ENCODE measurements at places on chromosomes 1 and 21.

GRCh38 chr1:230836793-230837192, 31.5 kb downstream of the C1orf198 start:
- no peak for DNase-seq

DNA sequence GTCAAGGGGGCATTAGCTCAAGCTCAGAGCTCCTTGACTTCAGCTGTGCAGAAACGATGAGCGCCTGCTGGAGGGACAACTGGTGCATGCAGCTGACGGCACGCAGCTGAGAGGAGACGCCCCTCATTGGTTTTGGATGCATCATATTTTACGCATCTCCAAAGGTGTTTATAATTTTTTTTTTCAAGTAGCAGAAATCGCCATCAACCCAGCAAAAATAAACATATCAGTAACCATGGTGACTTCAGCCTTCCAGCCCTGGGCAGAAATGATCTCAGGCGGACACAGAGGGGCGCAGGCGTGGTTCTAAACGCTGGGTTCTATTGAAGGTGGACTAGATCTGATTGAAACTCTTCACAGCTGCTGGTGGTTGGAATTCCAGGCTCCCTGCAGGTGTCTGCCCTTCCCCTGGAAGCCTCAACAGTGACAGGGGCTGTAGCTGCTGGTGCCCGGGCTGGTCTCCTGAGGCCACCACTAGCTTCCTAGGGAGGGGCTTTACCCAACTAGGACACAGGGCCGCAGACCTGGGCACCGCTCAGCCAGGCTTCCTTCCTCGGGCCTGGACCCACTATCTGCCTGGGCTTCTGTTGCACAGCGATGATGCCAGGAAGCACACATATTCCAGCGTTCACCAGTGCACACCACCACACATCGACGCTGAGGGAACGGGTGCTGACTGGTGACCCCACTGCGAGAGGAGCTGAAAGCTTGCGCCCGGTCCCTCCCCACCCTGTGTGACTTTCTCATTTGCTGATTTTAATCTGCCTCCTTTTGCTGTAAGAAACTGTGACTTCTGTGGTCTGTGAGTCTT, 63.7 kb upstream of the ABCG1 start:
- no peak for DNase-seq

GRCh38 chr1:167601442-167602383, 28.3 kb upstream of the RCSD1 start:
- DNase-seq, result no peak

DNA sequence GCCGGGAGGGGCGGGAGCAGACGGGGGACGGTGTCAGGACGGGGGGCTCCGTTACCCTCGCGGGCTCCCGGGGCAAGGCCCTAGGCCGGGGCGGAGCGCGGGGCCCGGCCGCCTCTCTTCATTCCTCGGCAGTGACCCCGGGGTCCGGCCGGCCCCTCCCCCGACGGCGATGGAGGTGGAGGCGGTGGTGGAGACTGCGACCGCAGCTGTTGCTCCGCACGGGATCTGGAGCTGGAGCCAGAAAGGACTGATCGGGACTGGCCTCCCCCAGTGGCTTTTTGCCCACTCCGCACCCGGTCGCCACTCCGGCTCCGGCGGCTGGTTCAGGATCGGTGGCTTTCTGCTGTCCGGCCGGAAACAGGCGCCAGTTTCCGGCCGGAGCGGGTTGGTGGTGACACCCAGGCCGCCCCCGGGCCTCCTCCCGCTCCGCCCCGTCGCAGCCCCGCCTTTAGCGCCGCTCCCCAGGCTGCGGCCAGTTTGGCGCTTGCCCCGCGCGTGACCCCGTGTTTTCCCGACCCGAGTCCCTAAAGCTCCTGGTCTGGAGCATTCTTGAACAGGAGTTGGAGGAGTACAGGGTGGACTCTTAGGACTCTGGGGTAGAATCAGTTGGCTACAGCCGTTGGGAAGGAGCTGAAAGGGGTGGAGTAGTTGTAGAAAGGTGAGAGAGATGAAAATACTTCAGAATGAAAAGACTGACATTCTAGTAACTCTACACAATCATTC, at the start of gene OTUD7B:
OTUD7B (minus strand) TSS at position 334 of the 723 bp plus-strand sequence. CDS start 33,216 bp downstream, outside the sequence.
- DNase-seq, result peak; percentile 70

DNA sequence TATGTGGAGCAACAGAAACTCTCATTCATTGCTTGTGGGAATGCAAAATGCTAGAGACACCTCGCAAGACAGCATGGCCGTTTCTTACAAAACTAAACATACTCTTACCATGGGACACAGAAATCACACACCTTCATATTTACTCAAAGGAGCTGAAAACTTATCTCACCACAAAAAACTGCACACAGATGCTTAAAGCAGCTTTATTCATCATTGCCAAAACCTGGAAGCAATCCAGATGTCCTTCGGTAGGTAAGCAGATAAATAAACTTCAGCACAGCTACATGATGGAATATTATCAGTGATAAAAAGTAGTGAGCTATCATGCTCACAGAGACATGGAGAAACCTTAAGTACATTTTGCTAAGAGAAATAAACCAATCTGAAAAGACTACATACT, 124.3 kb downstream of the RERE start:
- no peak for DNase-seq

- DNase-seq, result peak; percentile 39
Measured at GRCh38 chr1:36420836-36421317, 23.2 kb upstream of the LSM10 start.

- no peak for DNase-seq
Measured at GRCh38 chr1:209143916-209144315, 439.6 kb upstream of the CAMK1G start.

GRCh38 chr1:242062271-242062670, 63.4 kb upstream of the MAP1LC3C start:
- no peak for DNase-seq

DNA sequence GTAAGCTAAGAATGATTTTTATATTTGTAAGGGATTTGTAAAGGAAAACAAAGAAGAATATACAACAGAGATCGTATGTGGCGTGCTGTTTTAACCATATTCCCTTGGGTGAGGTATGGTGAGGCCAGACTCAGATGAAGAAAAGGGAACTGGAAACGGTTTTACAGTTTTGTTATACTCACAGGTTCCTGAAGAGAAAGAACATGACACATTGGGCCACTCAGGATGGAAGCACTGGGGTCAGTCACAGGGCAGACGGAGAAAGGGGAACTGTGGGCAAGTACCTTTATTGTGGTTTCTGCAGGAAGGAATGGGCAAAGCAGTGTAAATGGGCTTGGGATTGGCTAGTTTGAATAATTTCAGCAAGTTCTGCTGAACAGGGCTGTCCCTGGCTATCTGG, 177.4 kb downstream of the LBR start:
- DNase-seq, result no peak

GRCh38 chr1:117093870-117094621, 27.5 kb downstream of the TRIM45 start:
- DNase-seq, result peak; percentile 20

DNA sequence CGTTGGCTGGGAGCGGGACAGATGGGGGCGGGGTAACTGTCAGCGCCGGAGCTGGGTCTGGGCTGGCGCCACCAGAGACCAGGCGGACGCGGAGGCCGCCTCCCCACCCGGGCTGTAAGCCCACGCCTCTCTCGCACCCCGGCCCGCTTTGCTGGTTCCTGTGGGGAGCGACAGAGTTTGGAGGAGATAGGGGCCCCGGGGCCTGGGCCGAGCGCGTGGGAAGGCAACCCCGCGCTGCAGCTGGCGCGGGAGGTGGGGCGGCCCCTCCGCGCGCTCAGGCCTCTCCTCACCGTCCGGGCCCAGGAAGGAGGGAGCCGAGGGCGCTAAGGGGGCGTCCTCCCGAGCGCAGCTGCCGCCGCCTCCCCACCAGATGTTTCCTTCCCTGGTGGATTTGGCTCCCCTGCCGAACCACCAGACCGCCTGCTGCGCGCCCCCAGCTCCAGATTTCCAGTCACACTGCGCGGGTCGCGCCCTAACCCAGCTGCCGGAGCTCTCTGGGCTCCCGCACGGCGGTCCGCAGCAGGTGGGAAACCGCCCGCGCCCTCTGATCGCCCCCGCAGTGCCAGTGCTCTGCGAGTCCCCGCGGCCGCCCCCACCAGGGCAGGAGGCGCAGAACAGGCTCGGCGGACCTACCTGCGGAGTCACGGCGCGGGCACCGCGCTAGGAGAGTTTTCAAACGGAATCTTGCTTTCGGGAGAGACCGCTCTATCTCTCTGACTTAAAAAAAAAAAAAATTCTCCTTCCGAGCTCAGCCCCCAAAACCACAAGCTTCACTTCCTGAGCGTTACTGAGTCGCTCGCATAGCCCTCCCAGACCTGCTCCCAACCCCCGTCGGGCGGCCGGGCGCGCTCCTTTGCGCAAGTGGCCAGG, 1.1 kb downstream of the GFI1 start:
- peak; percentile 67 for DNase-seq

DNA sequence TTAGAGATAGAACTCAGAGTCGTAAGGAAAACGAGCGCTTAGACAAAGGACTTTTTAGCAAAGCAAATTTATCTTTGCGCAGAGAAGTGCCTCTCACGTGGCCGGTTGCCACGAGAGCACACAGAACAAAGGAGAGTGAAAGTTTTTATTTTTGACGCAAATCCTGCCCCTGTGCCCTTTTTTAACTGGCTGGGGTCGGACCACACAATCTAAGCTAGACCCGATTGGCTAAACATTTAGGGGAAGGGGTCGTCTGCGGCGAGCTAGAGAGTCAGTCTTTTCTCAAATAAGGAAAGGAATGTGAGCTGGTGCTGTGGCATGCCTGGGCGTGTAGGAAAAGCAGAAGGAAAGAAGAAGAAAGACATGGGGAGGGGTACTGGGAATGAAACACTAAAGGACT, 2.4 kb downstream of the KRTAP10-2 start:
- DNase-seq, result no peak

DNA sequence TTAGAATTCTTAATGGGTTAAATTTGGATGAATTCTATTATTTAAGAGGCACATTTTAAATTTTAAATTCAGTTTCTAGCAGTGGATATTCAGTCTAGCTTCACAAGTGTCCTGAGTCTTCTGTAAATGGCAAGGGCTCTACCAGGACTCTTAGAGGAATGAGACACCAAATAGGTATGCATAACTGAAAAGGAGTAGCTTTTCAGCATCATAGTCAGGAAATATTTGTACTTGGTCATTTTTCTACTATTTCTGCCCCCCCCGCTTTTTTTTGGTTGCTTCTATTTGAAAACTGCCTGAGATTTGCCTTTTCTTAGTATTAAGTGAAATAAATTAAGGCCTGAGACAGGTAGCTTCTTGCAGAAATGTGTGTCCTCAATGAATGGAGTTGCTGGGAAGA, 80.2 kb downstream of the MAST2 start:
- no peak for DNase-seq

- DNase-seq, result no peak
Measured at GRCh38 chr21:34518301-34518700, 6.3 kb upstream of the KCNE1 start.

DNA sequence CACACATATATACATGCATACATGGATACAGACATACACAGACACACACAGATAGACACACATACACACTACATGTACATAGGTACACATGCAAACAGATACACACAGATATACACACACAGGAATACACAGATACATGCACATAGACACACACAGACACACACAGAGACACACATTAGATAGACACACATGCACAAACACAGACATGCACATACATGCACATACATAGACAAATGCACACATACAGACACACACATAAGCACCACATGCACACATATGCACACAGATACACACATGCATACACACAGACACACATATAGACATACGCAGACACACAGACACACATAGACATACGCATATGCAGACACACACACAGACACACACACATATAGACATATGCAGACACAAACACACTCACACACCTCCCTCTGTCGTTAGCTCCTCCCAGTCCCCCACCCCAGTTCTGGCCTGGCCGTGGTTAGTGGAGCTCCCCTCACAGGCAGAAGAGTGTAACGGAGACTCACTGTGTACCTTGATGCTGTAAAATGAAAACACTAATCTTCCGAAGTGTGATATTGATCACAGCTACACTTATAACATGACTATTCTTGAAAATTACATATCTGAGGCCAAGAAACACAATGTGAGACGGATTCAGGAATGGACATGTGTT, 7.6 kb downstream of the UBASH3A start:
- DNase-seq, result no peak

GRCh38 chr1:150548632-150549495, at the start of gene ADAMTSL4:
Gene ADAMTSL4, plus strand, starts transcription at chr1:150549408. Its CDS starts 2,881 bp downstream, at chr1:150552289.
- DNase-seq, result peak; percentile 41

- peak; percentile 4 for DNase-seq
Measured at GRCh38 chr1:161166669-161167548, 683 bp downstream of the PPOX start.

GRCh38 chr21:45991606-45992300, 10.2 kb downstream of the COL6A1 start:
- DNase-seq, result no peak

DNA sequence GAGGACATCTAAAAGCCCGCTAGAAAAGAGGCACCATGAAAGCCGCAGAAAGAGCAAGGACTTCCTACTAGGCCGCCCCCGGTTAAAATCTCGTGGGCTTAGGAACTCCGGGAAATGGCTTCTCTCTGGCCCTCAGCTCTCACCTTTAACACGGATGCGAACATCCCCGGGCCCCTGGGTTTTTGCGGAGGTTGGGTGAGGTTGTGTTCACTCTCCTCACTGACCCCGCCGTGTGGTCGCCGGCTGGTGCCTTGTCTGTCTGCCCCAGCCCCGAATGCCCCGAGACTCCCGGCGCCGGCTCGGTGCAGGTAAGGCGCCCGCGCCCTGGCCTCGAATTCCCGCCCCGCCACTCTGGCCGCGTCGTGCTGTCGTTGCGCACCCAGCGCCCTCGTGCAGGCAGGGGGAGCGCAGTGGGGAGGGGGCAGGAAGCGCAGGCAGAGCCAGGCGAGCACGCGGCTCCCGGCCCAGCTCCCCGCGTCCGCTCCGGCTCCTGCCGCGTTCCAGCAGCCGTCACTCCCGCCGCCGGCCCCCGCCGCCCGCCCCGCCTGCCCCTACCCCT, at the start of gene SHISAL2A:
SHISAL2A (plus strand) TSS at position 437 of the 559 bp plus-strand sequence. CDS start 326 bp downstream, outside the sequence.
- peak; percentile 49 for DNase-seq

GRCh38 chr1:195462646-195463045, 1145.6 kb downstream of the KCNT2 start:
- DNase-seq, result no peak

GRCh38 chr1:22863766-22864165, 108.9 kb downstream of the LACTBL1 start:
- no peak for DNase-seq

DNA sequence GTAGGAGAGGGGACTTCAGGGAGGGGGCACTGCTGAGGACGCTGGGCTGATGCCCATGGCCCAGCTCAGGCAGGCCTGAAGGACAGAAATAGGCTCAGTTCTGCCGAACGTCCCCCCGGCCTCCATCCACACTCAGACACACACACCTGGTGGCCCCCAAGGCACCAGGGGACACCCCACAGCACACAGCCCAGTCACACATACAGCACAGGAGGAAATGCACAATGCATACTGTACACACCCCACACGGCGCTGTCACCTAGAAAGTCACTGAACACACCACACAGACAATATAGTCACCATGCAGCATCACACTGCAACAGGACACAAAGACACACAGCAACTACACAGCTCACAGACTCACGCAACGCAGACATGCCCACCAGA, 562 bp downstream of the SYTL1 start:
- DNase-seq, result peak; percentile 12

Measured in COR-L47 (cell line).